Stimulated activated CD4-positive, alpha-beta T cell treated with anti-CD3 and anti-CD28 coated beads, TNF-alpha, amount 100 ng/mL, for 1 hour (primary cell): ENCODE measurements at places on chromosomes 6 and 20.

DNA sequence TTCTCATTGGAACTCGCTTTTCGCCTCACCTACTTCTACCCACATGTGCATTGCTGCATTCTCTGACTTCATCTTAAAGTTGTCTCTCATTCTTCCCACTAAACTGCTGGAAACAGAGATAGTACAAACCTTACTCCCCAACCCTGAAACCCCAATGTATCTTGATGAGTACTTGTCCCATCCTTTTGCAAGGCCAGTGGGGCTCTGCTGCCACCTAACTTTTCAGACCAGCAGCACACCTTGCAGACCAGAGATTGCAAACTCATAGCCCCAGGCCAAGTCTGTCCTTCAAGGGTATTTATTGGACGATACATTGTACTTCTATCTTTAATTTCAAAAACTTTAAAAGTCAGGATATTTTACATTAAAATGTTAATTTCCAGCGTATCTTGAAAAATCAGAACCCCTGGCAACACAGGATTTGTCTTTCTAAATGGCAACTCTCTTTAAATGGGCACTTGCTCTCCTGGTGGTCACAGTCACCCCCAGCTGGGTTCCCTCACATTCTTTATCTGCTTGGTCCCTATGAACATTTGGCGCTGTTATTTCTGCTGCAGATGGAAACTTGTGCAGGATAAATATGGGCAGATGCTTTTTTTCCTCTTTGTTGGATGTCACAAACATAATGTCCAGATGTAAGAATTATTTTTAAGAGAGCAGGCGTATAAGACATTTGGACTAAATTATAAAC is 83.9 kb downstream of the SOD2 start:
- DNase-seq: no peak

DNA sequence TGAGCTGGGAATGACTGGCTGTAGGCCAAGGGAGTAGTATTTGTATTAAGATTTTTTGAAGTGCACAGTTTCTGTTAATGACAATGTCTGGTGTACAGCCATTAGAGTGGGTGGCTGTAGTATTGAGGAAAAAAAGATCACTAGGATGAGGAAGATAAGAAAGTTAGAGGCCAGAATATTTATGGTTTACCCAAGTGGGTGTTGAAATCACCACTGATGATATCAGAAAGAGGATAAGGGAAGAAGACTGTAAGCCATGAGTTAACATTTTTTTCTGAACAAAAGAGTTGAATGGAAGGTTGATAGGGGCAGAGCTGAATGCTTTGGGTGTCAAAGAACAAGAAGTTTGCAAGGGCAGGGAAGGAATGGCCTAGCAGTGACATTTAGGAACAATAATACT is 104.7 kb downstream of the PRDM13 start:
- no peak for DNase-seq

DNA sequence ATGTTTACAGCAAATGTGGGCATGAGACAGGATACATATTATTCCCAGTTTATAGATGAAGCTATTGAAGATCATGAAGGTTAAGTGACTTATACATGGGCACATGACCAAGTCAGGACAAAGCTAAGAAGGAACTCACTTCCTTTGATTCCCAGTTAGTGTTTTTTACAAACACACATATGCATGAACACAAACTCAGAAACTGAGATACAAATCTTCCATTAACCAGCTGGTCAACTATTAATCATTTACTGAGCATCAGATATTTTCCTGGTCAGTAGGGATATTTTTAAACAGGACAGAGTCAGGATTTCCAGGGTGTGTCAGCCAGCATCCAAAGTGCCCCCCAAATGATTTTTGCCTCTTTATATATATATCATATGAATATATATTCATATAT is 222.2 kb downstream of the OGFRL1 start:
- DNase-seq: no peak

GRCh38 chr6:7140631-7141378 is 33.0 kb downstream of the RREB1 start:
- peak; percentile 48 for DNase-seq

DNA sequence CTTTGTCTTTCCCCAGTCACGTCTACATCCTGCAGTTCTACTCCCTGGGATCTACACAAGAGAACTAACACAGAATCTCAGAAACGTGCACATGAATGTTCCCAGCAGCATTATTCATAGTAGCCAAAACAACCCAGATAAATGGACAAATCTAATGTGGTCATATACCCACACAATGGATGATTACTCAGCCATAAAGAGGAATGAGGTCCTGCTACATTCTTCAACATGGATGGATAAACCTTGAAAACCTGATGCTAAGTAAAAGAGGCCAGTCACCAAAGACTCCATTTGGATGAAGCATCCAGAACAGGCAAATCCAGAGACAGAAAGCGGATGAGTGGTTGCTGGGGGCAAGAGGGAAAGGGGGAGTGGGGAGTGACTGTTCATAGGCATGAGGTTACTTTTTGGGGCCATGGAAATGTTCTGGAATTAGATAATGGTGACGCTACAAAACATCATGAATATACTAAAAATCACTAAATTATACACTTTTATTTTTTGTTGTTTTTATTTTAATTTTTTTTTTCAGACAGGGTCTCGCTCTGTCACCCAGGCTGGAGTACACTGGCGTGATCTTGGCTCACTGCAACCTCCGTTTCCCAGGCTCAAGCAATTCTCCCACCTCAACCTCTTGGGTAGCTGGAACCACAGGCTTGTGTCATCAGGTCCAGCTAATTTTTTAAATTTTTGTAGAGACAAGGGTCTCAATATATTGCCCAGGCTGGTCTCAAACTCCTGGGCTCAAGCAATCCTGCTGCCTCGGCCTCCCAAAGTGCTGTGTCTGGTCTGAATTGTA is 50.8 kb upstream of the DSN1 start:
- no peak for DNase-seq

GRCh38 chr20:25042531-25043498 is 15.1 kb downstream of the ACSS1 start:
- DNase-seq: no peak
